ENCODE measurements at places on chromosomes 4 and X.

DNA sequence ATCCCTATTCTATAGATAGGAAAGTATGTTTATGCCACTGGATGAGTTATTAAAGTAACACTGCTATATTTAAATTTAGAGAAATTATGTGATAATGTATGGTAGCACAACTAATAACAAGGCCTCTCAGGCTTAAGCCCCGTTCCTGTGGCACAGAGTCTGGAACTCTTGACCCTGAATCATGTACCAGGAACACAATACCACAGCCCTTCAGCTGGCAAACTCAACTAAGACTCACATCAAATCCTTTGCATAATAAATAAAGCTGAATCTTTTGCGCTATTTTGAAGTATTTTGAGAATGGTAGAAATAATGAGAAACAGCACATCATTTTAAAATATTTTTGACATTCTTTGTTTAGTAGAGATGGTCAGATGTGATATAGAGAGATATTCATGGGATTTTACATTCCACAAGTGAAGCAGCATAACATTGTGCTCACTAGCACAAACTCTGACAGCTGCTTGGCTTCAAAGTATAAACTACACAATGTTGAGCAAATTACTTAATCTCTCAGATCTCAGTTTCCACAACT is 478.4 kb upstream of the FAM241A start:
- no peak for DNase-seq

DNA sequence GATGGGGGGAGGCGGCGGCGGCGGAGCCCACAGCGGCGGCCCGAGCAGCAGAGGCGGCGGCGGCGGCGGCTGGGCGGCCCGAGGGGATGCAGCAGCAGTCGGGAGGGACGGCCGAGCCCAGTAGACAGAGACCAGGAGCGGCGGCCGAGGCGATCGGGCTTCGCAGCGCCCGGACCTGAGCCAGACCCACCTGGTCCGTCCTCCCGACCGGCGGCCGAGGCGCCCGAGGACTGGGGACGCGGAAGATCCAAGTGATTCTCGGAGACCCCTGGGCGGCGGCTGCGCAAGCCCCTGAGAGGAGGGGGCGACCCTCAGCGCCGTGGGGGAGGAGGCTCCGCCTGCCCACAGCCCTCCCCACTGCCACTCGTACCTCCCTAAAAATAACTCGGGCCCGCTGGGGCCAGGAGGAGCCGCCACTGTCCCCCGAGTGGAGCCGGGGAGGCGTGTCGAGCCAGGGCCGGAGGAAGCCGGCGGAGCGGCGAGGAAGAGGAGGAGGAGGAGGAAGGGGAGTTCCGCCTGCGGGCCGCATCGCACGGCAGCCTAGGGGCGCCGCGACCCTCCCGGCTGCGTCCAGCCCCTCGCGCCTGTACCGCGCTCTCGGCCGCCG is 608 bp downstream of the RAPGEF2 start:
- peak; percentile 68 for DNase-seq

DNA sequence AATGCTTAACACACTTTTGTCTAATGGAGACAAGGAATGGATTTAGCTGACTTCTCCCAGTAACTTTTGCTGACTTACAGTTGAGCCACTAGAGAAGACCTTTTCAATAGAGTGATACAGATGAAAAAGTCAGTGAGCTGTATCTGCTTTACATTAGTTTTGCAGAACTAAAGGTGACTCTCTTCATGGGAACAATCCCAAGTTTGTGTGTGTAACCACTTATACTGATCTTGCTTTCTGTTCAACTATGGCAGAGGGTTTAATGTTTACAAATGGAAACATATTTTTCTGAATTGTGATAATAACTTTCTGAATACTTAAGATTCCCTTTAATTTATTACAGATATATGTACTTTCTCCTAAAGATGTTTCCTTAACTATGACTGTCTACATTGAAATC is 182.6 kb upstream of the PUDP start:
- no peak for DNase-seq

- no peak for DNase-seq
These were observed 63.5 kb downstream of the TMEM131L start for GRCh38 chr4:153529646-153530045.

DNA sequence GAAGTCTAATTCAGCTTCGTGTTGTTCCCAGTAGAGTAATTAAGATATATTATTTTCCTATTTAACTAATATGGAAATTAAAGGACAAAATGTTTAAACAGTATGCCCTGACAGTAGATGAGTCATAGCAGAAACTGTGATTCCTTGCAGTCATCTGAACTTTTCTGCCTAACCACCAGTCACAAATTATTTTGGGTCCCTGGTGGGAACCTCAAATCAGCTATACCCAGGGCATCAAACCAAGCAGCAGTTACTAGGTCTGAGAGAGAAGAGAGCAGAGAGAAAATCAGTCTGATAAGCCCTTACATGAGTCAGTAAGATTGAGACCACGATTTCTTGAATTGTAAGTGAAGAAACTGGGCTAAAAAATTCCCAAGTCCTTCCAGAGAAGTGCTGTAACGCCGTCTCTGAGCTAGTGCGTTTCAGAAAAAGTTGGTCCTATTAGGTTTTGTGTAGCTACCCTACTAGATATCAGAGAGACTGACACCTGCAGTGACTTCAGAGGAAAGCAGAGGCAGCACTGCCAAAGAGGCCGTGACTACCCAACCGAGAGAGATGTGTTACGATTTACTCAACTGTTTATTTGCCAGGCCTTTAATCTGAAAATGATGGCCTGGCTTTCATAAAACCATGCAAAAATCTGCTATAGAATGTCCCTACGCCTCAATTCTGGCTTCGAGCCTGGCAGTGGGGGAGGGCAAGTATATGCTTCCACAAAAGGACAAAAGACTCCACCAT is 21.7 kb upstream of the GPM6A start:
- DNase-seq = no peak
